ENCODE measurements at places on chromosomes 2 and 18.

DNA sequence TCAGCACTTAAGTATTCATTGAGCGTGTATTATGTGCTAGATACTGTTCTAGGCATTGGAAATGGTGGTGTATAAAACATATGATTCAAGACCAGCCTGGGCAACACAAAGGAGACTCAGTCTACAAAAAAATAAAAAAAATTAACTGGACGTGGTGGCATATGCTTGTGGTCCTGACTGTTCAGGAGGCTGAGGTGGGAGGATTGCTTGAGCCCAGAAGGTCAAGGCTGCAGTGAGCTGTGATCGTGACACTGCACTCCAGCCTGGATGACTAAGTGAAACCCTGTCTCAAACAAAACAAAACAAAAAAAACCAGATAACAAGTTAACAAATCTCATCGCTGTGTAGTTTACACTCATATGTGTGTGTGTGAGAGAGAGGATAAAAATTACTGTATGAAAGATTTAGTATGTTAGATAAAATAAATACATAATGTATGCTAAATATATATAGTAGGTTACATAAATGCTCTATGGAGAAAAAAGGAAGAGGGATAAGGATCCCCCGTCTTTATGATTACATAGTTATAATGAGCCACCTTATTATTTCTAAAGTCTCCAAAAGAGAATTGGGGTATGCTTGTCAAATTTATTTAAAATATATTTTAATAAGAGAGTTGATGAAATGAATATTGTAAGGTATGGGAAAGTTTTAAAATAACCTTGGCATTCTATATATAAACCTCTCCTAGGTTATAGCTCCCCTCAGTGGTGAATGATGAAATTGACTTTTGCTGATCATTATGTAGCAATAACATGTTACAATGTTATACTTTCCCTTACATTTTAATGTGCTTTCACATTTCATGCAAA lies 69.2 kb downstream of the EHBP1 start:
- DNase-seq = no peak

DNA sequence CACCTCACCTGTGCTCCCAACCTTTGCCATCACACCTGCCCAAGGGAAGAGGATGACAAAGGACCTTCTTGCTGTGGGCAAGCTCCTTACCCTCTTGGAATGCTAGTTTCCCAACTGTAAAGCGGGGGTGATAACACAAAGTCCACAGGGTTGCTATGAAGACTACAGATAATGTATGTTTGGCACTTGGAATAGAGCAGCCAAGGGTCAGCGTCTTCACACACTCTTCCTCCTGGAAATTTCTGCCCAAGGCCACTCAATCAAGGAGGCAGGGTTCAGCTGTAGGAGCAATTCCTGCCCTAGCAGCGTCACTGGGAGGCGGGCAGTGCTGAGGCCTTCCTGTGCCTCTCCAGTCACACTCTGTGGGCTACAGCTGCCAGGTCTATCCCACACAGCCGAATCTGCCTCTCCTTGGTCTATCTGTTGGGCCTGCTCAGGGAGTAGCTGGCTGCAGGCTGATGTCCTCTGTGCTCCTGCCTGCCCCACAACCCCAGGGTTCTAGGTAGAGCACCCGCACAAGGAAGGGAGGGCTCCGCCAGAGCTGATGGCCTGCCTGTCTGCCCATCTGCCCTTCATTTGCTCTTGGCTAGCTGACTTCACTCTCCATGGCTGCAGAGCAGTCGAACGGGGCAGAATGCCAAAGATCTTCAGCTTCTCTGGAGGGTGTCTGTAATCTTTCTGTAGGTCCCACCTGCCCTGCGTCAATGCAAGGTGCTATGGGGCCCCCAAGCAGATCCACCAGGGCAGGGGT lies 91.9 kb downstream of the MRO start:
- DNase-seq = no peak

GRCh38 chr2:68124321-68124720 lies 33.4 kb upstream of the PNO1 start:
- no peak for DNase-seq

DNA sequence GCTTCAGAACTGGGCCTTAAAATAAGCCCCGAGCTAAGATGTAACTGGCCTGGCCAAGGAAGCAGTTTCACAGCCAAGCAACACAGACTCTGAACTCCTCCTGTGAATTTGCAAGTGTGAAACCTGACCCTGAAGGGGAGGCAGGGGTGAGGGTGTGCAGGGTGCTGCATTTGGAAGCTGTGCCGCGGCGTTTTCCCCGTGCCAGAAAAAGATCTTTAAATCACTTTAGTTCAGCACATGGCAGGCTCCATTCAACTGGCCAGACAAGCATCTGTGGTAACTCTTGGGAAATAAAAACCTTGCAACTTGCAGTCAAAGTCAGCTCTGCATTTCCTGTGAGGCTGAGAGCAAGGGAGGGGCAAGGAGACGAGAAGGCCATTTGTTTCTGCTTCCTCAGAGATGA lies 209.3 kb upstream of the SOX11 start:
- DNase-seq = no peak

DNA sequence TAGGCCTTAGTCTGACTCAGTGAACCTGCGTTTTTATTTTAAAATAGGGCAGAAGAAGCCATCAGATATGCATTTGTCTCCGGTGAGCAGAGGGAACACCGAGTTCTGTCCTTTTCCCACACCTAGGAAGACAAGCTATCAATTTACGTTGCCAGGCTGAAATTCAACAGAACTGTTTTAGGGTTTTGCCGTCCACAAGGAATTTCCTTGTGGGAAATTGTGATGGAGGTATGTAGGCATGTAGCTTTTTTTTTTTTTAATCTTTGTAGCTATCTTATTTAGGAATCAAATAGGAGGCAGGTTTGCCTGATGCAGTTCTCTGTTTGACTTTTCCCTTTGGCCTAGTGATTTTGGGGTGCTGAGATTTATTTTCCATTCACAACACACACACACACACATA lies 62.0 kb upstream of the ASAP2 start:
- DNase-seq = no peak

DNA sequence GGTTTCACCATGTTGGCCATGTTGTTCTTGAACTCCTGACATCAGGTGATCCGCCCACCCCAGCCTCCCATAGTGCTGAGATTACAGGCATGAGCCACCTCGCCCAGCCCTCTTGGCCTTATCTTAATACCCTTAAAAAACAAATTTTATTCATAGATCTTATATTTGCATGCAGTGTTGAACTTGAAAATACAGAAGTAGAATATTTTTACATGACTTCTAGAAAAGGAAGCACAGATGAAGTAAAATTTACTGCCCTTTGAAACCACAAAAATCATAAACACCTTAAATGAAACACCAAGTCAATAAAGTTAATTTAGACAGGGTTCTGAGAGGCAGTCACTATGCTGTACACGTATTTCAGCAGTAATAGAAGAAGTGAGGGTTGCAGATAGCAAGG lies 145.7 kb downstream of the CERS6 start:
- no peak for DNase-seq

DNA sequence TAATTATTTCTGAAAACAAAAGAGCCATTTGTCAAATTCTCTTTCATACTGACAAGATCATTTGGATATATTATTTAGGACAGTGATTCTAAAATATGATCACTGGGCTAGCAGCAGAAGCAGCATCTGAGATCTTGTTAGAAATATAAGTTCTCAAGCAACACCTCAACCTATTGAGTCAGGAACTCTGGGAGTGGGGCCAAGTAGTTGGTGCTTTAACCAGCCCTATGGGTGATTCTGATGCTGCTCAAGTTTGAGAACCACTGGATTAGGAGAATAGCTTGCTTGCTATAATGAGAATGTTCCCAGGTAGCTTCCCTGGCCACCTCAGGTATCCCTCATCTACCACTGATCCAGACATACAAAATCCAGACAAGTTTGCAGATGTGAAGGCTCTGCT lies 466.9 kb upstream of the CELF4 start:
- DNase-seq = no peak

- DNase-seq = no peak
Observed at GRCh38 chr2:188333751-188334524, 42.3 kb downstream of the GULP1 start.

DNA sequence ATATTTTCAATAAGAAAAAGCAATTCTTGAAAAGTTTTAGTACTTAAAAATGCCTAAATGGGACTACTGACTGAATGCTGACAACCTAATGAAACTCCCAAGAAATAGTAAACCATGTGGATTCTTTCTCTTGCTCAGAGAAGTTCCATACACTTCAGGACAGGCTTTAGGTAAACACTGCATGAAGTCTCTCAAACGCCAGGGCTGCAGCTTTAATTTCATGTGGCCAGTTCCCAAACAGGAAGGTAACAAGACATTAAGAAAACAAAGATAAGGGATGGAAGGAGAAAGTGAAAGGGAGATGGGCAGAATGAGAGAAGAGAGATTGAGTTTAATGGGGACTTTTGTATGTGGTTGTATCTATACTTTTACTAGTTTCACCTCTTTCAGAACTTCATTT lies 734.7 kb upstream of the PKDCC start:
- no peak for DNase-seq

GRCh38 chr2:77839102-77839501 lies 316.9 kb upstream of the LRRTM4 start:
- DNase-seq = no peak

DNA sequence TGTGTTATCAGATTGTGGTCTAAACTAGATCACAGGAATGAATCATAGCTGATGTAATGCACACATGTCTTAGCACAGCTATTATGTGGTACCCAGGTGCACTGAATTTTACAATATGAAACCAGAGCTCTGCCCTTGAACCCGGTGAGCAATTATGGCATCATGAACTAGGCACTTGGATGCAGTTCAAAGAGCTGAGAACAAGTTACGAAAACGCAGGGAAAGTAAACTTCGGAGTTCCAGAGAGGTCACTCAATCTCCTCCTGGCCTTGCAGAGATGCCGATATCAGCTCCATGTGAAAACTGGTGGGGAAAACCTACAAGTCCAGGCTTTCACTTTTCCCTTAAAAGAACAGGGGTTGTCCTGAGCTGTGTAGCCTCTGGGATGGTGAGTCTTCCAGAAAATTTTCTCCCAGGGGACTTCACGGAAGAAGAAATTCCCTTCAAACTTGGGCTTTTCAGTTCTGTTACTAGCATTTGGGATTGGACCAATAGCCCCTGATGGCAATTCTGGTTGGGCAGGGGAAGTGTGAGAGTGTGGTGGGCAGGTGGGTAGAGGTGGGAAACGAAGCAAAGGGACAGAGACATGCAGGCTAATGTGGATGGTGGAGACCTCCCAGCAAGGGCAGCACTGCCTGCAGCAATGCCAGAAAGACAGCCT lies 71.1 kb upstream of the SH3BP4 start:
- no peak for DNase-seq

Data from 8988T (cell line).